ENCODE measurements at places on chromosomes 11 and 22.

GRCh38 chr11:132459736-132460135, 1072.6 kb downstream of the OPCML start:
- no peak for DNase-seq
- no peak overlapping the region for H3K4me3 ChIP-seq
- no peaks in the 10 kb centered on the region for H3K36me3 ChIP-seq
- H3K4me1 ChIP-seq: no peaks in the 10 kb centered on the region
- H3K27ac ChIP-seq: no peak overlapping the region

DNA sequence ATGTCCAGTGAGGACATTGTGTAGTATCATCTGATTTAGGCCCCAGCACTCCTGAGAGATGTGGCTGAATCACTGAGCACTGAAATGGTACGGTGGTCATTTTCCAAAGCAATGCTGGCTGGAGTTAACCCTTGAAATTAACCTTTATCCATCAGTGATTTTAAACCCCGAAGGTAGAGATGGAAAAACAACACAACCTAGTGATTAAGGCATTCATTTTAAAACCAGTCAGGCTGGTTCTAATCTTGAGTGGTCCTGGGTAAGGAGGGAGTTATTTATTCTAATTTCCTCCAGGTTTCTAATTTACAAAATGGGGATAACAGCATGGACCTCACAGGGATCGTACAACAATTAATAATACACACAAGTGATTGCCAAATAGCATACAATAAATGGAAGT, 6.6 kb upstream of the CSNK2A3 start:
- H3K27me3 ChIP-seq: no peaks in the 10 kb centered on the region
- no peak for DNase-seq
- no peak overlapping the region for H3K4me3 ChIP-seq
- H3K27ac ChIP-seq: no peak overlapping the region
- H3K36me3 ChIP-seq: peaks cover 9% of the 10 kb centered on the region
- no peaks in the 10 kb centered on the region for H3K4me1 ChIP-seq

GRCh38 chr11:125446279-125446678, 49.8 kb downstream of the FEZ1 start:
- no peak overlapping the region for H3K27ac ChIP-seq
- no peak for DNase-seq
- H3K27me3 ChIP-seq: no peaks in the 10 kb centered on the region
- H3K36me3 ChIP-seq: peaks cover 23% of the 10 kb centered on the region
- peaks cover 24% of the 10 kb centered on the region for H3K4me1 ChIP-seq
- no peak overlapping the region for H3K4me3 ChIP-seq

DNA sequence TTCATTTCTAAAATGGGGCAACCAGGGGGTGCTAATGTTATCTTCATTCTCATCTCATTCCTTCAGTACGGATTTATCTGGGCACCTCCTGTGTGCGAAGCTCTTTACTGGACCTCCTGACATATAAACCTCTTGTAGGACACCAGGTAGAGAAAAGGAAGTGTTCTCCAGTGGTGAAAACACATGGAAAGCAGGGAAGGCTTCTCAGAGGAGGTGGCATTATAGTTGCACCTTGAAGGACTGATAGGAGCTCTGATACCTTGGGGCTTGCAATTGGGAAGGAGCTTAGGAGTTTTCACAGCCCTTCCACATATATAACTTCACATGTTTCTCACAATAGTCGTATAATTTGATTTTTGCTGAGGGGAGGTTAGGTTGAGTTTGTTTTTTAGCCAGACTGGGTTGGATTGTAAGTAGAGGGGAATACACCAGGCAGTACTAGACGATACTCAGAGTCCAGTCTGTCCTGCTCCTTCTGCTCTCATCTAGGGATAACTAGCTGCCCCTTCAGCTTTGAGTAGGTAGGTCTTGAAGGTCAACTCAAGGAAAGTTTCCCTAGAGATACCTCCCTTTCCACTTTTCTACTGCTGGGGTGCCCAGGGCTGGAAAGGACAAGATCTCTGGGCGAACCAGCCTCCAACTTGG, 34.0 kb upstream of the ALX4 start:
- H3K36me3 ChIP-seq: no peaks in the 10 kb centered on the region
- no peak for DNase-seq
- no peak overlapping the region for H3K27ac ChIP-seq
- H3K4me3 ChIP-seq: no peak overlapping the region
- H3K4me1 ChIP-seq: peaks cover 6% of the 10 kb centered on the region

DNA sequence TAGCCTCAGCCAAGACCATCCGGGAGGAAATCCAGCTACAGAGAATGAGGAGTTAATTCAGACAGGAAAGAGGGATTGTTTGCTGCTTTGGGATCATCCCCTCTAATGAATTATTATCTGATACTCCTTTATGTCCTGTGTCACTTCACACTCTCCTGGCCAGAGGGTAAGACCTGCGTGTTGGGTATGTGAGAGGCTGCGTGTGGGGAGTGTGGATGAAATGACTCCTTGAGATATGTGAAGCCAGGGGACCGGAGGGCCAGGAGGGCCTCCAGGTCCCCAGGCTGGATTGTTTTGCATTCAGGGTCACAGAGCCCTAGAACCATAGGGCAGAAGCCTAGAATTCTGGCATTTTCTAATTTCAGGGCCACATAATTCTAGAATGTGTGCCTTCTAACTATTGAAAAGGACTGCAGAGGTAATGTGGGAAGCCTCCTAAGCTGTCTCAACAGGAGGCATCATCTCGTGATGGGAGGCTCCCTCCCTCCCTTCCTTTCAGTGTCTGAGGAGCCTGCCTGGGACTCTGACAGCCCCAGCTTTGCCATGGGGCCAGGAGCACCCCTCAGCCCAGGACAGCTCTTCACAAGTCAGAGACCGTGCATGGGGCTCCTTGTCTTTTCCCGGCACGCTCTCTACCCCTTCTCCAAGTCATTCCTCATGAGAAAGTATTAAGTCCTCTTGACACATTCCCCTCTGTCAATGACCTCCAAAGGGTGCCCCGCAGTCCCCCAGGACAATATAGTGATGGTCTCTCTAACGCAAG, 3.7 kb downstream of the TPBGL start:
- H3K4me1 ChIP-seq: no peaks in the 10 kb centered on the region
- DNase-seq: no peak
- H3K36me3 ChIP-seq: no peaks in the 10 kb centered on the region
- H3K27me3 ChIP-seq: peaks cover 30% of the 10 kb centered on the region
- H3K27ac ChIP-seq: no peak overlapping the region

GRCh38 chr11:45204761-45205160, 58.3 kb downstream of the PRDM11 start:
- no peaks in the 10 kb centered on the region for H3K27me3 ChIP-seq
- H3K4me3 ChIP-seq: no peak overlapping the region
- H3K36me3 ChIP-seq: peaks cover 7% of the 10 kb centered on the region
- H3K4me1 ChIP-seq: peaks cover 14% of the 10 kb centered on the region
- H3K27ac ChIP-seq: no peak overlapping the region

DNA sequence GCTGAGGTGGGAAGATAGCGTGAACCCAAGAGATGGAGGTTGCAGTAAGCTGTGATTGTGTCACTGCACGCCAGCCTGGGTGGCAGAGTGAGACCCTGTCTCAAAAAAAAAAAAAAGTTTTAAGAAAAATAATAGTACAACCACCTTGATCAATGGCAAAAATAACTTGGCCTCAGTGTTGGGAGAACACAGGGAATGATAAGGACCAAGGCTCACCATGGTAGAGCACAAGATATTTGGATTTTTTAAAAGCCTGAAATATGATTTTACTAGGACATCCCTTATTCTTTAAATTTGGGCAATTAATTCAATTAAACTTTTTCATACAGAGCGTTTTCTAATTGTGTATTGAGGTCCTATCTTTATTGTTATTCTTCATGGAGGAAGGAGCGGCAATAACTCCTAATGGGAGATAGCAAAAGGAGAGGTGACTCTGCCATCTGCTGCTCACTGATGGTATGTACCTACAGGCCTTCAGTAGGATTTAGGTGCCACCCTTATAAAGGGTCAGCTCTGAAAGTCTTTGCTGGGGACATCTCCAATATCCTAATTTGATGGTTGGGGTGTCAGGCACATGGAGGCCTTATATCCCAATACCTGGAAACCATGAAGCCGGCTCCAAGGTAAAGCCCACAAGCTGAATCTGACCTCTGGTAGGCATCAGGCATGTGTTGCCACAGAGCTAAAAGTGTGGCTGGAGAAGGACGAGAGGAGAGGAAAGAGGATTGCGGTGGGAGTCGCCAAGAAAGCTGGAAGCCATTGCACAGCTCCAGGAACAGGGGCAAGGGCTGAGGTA, 21.9 kb upstream of the POLD3 start:
- H3K4me3 ChIP-seq: no peak overlapping the region
- no peak overlapping the region for H3K27ac ChIP-seq
- no peaks in the 10 kb centered on the region for H3K27me3 ChIP-seq
- H3K36me3 ChIP-seq: no peaks in the 10 kb centered on the region

DNA sequence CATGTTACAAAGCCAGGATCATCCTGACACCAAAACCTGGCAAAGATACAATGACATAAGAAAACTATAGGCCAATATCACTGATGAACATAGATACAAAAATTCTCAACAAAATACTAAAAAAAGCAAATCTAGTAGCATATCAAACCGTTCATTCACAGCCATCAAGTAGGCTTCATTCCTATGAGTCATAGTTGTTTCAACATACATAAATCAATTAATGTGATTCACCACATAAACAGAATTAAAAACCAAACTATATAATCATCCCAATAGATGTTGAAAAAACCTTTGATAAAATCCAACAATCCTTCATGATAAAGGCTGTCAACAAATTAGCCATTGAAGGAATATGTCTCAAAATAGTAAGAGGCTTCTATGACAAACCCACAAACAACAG, 1007.2 kb upstream of the RAG2 start:
- no peak for DNase-seq
- H3K4me3 ChIP-seq: no peak overlapping the region
- no peaks in the 10 kb centered on the region for H3K36me3 ChIP-seq
- H3K4me1 ChIP-seq: no peaks in the 10 kb centered on the region
- H3K27me3 ChIP-seq: no peaks in the 10 kb centered on the region
